CD4-positive, alpha-beta T cell treated with Interleukin-21 for 1 hour (primary cell): ENCODE measurements at places on chromosomes 13 and 19.
A peak's percentile ranks its signal among the peaks of the same experiment; 100 is the strongest.

- no peak for DNase-seq
These were observed 62.1 kb downstream of the ZNF737 start for GRCh38 chr19:20503476-20503875.

- DNase-seq = no peak
These were observed 562.1 kb upstream of the PCDH9 start for GRCh38 chr13:67792151-67792676.

- DNase-seq = peak; percentile 28
These were observed 8.5 kb downstream of the PLEKHA4 start for GRCh38 chr19:48859711-48860572.

GRCh38 chr19:51026554-51026831 is at the start of gene KLK11:
Gene KLK11, minus strand, starts transcription at chr19:51026616. Its CDS starts 985 bp downstream, at chr19:51025631.
- no peak for DNase-seq

DNA sequence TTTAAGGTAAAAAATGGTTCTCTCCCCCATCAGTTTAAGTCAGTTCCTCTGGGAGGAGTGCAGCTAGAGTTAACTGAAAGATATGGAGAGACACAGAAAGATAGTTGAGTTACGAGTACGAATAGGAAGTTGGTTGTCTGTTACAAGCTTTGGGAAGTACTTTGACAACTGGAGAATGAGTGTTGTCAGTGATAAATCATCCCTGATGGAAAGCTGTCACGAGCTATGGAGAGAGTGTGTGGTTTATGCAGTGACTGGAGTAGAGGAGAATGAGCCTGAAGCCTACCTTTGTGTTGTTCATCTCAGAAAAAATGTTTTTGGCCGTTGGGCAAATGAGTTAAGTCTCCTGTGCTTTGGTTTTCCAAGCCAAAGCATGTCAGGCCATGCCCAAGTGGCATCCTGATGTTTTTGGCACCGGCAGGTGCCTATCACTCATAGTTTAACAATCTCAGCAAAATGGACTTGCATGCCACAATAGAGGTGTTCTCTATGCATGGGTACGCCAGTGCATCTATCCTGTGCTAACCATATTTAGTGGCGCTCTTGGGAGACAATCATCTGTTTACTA is 350.2 kb downstream of the IRS2 start:
- no peak for DNase-seq

GRCh38 chr19:38531515-38531914 is 86.2 kb downstream of the MAP4K1 start:
- DNase-seq = no peak

GRCh38 chr19:2475018-2475701 is 767 bp upstream of the GADD45B start:
- DNase-seq = peak; percentile 62

GRCh38 chr13:99956473-99957349 is 14.9 kb downstream of the ZIC5 start:
- no peak for DNase-seq

GRCh38 chr13:76387566-76387965 is 498.6 kb downstream of the KCTD12 start:
- no peak for DNase-seq
